ENCODE measurements at places on chromosomes 6 and 20. TPM values are rescaled to one million over a fixed set of nuclear protein-coding genes. Genes with fewer than 3 reads are reported as not detected.

Gene PPP1R16B
- total RNA-seq = 18.3 TPM

Gene HNF4A
- 0.78 TPM for total RNA-seq

DNA sequence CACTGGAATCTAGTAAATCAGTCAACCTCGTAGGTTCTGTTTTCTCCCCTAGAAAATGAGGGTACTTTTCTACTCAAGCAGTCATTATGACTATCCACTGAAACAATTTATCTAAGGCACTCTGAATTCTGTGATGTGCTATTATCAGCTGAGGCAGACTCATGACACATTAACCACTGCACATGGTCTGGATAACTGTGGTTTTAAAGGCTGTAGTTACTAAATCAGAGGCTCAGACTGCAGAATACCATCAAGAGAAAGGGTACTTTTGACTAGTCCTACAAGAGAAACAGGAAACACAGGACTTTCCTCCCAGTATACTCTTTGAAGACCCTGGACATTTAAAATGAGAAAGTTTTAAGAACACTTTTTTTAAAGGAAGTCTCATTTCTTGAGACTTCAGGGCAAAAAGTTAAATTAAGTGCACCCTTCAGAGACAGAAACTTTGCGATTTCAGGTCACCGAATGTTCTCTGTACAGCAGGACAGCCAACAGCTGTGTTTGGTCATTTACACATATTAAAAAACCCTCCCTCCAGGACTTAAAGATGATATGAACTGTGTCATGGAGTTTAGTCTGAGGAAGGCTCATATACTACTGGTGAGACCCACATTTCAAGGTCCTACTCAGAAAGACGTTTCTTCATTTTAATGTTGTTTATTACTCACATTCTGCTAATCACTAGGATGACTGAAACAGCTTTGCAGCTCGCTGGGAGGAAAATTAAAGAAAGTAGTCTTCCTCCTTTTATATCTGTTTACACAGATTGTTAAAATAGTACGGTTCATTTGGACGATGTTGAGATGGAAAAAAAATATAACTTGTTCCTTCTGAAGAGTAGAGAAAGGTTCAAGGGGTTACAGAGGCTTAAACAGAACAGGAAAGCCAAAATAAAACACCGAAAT, 19.9 kb downstream of the ATXN1 start:
- H3K27ac ChIP-seq = no peak overlapping the region
- DNase-seq = no peak
- no peaks in the 10 kb centered on the region for H3K36me3 ChIP-seq
- H3K27me3 ChIP-seq = no peaks in the 10 kb centered on the region

- no peak for DNase-seq
- no peaks in the 10 kb centered on the region for H3K36me3 ChIP-seq
- H3K27ac ChIP-seq = no peak overlapping the region
- H3K4me1 ChIP-seq = no peaks in the 10 kb centered on the region
- H3K27me3 ChIP-seq = no peaks in the 10 kb centered on the region
Observed at GRCh38 chr6:92681401-92681800, 738.0 kb downstream of the EPHA7 start.

- DNase-seq = peak; percentile 54
- no peak overlapping the region for H3K27ac ChIP-seq
- no peak overlapping the region for H3K4me3 ChIP-seq
- H3K36me3 ChIP-seq = no peaks in the 10 kb centered on the region
Observed at GRCh38 chr20:25136643-25137559, 55.0 kb upstream of the VSX1 start.

GRCh38 chr6:151292974-151293687, 53.4 kb downstream of the AKAP12 start:
- H3K27ac ChIP-seq = no peak overlapping the region
- DNase-seq = no peak
- H3K4me1 ChIP-seq = no peaks in the 10 kb centered on the region
- H3K4me3 ChIP-seq = no peak overlapping the region
- H3K36me3 ChIP-seq = no peaks in the 10 kb centered on the region
- H3K27me3 ChIP-seq = no peaks in the 10 kb centered on the region

DNA sequence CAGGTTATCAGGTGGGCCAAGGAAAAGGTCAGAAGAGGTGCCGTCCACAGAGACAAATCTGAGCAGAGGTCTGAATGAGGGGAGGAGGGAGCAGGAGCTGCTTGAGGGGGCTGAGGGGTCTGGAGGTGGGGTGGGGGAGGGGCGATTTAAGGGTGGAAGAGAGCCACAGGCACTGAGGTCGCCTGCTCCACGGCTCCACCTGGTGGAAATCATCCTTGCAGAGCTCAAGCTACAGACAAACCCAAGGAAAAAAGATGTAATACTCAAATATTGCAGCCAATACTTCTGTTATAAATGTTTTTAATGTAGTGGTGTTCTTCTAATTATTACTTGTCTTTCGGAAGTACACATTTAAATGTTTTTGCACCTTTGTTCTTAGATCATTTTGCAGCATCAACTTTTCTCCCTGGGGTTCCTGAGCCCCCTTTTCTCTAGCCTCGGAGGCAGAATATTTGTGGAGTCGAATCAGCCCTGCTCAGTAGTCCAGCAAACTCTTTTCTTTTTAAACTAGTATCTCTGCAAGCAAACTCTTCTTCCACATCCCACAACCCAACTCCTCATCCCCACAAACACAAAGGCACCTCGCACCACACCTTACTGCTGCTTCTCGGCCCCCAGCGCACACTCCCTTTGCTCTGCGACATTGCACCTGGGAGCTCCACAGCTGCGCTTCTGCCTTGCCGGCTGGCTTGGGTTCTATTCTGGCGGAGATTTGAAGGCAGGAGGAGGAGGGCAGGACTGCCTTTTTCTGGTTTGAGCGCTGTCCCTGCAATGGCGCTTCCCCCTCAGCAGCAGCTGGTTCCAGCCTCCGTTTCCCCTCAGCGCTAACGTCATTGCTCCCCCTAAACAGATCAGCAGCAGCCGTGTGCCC, 51.0 kb upstream of the TFAP2A start:
- DNase-seq = peak; percentile 22
- H3K27ac ChIP-seq = no peak overlapping the region
- H3K36me3 ChIP-seq = no peaks in the 10 kb centered on the region
- H3K4me1 ChIP-seq = no peaks in the 10 kb centered on the region
- H3K27me3 ChIP-seq = peaks cover 15% of the 10 kb centered on the region

- no peaks in the 10 kb centered on the region for H3K4me1 ChIP-seq
- no peak overlapping the region for H3K27ac ChIP-seq
- no peak overlapping the region for H3K4me3 ChIP-seq
- no peaks in the 10 kb centered on the region for H3K36me3 ChIP-seq
- no peaks in the 10 kb centered on the region for H3K27me3 ChIP-seq
Observed at GRCh38 chr6:70037445-70037844, 171.1 kb downstream of the COL19A1 start.

Measured in adrenal gland (tissue), 19 donors.